ENCODE measurements at places on chromosomes 1 and 21.

DNA sequence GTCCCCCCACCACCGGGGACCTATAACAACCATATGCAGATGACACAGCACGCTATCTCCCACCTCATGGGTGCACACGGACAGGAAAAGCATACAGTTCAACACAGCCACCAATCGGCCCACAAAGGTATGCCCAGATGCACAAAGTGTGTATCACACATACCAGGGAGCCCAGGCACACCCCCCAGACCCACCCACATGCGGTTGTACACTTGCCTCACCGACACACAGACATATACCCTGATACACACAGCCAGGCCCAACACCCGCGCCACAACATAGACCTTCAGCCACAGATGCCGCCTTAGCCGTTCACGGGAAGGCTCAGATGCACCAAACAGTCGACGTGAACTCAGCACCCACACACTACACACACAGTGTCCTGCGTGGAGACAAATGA lies 5.5 kb downstream of the CROCC start:
- no peak for DNase-seq

- DNase-seq: no peak
These were observed 9.5 kb downstream of the SLC45A3 start for GRCh38 chr1:205670611-205671430.

- no peak for DNase-seq
These were observed 36.8 kb upstream of the LAMC2 start for GRCh38 chr1:183149273-183149672.

- no peak for DNase-seq
These were observed 2.8 kb upstream of the ARF1 start for GRCh38 chr1:228079601-228080263.

- DNase-seq: no peak
These were observed 12.1 kb upstream of the FAM43B start for GRCh38 chr1:20540281-20540680.

DNA sequence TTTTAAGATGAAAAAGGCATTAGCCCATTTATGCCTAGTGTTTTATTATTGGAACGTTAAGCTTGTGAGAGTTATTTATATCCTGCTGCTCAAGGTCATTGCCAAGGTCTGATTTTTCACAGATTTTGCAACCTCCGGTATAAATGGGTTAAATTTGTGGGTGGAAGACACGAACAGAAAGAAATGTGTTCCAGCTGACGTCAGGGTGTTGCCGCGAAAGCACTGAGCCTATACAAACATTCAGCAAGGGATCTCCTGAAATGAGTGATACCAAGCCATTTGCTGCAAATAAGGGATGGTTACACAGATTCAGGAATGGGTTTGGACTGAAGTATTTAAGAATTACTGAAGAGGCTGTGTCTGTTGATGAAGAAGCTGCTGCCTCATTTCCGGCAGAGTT lies 32.2 kb downstream of the TMED5 start:
- no peak for DNase-seq

DNA sequence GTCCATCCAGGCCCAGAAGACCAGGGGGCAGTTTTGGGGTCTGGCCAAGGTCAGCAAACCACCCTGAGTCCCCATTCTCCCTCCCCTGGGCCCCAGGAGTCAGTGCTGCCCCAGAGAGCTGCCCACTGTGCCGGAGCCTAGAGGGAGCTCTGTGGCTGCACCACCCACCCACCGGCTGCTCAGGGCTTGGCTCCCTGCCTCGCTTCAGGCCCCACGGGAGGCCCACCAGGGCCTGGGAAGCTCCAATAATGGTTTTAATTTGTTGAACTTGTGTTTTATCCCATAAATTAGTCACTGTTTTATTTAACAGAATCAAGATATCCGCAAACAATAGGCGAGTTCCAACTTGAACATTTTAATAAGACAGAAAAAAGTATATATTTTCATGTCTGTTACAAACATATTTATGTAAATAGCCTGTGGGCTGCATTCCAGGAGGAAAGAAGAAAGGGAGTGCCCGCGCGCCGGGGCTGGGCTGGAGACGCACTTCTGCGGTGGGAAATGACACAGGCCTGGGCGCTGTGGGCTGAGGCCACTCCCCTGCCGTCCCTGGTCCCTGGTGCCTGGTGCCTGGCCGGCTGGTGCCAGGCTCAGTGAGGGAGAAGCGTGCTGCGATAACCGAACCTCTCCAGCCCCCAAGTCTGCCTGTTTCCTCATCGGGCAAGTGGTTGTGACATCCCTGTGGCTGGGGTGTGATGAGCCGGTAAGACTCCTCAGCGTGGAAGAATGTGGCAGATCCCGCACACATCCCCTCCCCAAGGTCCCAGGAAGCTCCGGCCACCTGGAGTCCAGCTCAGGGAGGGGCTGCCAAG lies 160.5 kb downstream of the PEX14 start:
- DNase-seq: no peak

- DNase-seq: no peak
These were observed 170.0 kb upstream of the L1TD1 start for GRCh38 chr1:62024690-62025089.

GRCh38 chr1:169814265-169814664 lies 19.6 kb upstream of the METTL18 start:
- no peak for DNase-seq

- DNase-seq: no peak
These were observed 15.6 kb upstream of the ATP1A1 start for GRCh38 chr1:116357487-116357886.

- DNase-seq: no peak
These were observed 88.5 kb downstream of the TTLL7 start for GRCh38 chr1:83910461-83910860.

DNA sequence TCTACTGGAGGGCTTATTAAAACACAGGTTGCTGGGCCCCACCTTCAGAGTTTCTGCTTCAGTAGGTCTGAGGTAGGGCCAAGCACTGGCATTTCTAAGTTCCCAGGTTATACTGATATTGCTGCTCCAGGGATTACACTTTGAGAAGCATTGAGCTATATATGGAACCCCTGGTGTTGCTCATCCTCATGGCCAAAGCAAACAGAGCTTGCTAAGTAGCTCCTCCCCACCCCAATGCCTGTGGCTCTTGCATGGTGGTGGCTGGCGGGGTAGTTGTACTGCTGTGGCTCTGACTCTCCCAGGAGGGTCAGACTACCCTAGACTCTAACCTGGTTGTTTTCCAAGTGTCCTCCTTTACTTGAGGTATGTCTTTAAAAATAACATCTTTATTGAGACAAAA lies 143.6 kb downstream of the SPATA46 start:
- no peak for DNase-seq

- DNase-seq: no peak
These were observed 36.3 kb downstream of the PDPN start for GRCh38 chr1:13619909-13620308.

GRCh38 chr1:46563341-46563740 lies 11.9 kb upstream of the KNCN start:
- no peak for DNase-seq

- no peak for DNase-seq
These were observed 73.5 kb downstream of the LRIG2 start for GRCh38 chr1:113146242-113147072.

- no peak for DNase-seq
These were observed 20.5 kb downstream of the MX1 start for GRCh38 chr21:41446586-41446985.

DNA sequence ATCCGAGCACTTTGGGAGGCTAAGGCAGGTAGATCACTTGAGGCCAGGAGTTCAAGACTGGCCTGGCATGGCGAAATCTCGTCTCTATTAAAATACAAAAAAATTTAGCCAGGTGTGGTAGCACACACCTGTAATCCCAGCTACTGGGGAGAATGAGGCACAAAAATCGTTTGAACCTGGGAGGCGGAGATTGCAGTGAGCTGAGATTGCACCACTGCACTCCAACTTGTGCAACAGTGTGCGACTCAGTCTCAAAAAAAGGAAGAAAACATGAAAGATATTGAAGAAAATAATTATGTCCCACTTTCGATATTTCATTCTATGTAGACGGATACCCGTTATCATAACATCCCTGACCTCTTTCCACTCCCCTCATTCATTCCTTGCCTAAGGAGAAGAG lies 19.2 kb downstream of the TUT4 start:
- DNase-seq: no peak

DNA sequence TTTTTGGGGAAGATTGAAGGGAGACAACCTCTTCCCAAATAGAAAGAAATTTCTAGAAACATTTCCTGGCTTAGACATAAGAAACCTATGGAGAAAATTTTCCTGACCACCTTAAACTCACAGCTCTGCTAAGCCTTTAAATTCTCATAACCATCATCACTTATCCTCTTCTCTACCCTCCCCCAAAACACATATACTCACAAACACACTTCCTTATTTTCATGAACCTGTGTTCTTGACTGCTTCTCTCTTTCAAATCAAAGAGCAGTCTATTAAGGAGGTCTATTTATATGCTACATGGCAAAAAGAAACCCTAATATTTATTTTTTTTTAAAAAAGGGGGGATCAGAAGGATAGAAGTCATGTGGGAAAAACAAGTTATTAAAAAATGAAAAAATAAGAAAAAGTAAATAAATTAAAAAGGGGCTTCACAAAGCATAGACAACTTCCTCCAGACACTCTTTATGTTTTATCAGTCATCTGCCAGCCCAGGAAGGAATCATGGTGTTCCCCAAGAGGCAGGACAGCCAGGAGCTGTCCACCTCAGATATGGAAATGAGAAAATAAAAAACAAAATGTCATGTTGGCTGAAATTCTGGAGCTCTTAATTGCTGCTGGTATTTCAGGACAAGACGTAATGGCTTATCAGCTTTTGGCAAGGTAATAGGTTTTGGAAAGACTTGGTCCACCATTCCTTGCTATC lies 12.8 kb upstream of the RGS2 start:
- no peak for DNase-seq
